GM03348 (cell line): ENCODE measurements at places on chromosomes 2 and 18.

GRCh38 chr18:72089432-72089831, 454.7 kb downstream of the CBLN2 start:
- no peak for DNase-seq

DNA sequence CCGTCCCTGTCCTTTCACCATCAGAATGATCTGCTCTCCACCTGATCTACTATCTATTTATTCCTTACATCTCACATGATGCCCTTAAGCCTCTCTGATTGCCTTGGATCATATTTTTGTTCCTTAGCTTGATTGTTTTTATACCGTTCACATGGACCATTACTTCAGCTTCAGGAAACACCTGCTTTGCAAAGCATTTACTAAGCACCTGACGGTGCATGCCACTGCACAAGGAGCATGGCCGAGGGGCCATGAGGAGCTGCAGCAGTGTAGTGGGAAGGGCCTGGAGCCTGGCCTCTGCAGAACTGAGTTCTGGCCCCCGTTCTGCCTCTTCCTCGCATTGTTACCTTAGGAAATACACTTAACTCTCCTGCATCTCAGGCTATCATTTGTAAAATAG, 124.1 kb upstream of the NDUFV2 start:
- DNase-seq, result no peak

DNA sequence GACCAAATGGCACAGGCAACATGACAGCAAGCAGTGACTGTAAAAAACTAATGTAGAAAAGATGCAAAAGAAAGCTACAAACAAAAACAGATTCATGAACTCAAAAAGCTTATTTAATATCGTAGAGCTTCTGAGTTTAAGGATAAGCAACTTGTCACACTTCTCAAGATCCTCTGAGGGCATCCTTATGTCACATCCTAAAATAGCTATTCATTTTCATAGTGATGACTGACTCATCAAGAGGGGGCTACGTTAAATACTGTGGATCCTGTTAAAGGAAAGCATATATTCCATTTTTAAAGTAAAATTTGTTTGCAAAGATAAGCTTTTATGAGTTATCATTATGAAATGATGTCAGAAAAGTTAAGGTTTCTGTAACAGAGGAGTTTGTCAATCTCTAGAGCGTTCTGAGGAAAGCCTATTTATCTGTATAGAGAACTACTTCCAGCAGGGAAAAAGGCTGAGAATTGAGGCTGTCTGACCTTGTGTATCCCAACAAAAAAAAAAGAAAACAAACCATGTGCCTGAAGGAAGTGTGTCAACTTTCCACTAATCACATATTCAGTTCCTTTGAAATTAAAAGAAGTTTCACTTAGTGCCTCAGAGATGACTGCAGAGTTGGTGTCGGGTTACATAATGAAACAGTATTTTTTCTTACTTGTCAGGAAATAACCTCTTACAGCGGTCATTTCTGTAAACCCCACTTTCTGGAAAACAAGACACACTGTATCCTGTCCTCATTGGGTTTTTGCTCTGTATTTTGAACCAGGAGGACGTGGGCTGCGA, 115.5 kb downstream of the ESCO1 start:
- DNase-seq, result peak; percentile 19

- no peak for DNase-seq
Observed at GRCh38 chr2:205011031-205011430, 465.8 kb downstream of the PARD3B start.

- DNase-seq, result peak; percentile 2
Observed at GRCh38 chr2:210913461-210913860, 357.1 kb downstream of the CPS1 start.

DNA sequence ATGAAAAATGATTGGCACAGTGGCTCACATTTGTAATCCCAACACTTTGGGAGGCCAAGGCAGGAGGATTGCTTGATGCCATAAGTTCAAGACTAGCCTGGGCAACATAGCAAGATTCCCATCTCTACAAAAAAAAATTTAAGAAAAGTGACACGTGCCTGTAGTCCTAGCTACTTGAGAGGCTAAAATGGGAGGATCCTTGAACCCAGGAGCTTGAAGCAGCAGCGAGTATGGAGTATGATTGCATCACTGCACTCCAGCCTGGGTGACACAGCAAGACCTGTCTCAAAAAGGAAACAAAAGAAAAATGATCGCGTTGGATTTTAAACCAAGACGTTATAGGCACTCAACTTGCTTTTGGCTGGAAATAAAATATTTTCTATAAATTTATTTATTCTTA, 37.8 kb upstream of the CREB1 start:
- no peak for DNase-seq

DNA sequence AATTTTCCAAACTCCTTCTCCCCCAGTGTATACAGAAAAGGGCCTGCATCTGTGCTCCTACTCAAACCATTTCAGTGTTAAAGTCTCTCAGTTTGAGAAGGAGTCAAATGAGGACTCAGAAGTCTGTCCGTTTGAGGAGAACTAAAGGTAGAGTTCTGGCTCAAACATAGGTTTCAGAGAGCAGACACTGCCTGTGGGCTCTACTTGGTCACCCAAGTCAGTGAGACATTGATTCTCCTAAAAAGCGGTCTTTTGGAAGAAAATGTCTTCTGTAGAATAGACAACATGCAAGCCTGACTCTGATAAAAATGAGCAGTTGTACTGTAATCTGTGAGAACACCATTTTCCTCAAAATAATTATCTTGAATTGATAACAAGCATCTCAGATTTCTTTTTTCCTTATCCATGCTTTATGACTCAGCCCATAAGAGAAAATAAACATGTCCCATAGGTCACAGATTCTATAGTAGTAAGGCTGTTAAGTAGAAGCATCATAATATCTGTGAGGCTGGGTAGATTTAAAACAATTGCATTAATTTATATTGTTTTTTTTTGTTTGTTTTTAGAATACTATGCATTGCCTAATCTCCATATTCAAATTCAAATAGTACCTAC, 82.8 kb downstream of the ASXL3 start:
- no peak for DNase-seq

DNA sequence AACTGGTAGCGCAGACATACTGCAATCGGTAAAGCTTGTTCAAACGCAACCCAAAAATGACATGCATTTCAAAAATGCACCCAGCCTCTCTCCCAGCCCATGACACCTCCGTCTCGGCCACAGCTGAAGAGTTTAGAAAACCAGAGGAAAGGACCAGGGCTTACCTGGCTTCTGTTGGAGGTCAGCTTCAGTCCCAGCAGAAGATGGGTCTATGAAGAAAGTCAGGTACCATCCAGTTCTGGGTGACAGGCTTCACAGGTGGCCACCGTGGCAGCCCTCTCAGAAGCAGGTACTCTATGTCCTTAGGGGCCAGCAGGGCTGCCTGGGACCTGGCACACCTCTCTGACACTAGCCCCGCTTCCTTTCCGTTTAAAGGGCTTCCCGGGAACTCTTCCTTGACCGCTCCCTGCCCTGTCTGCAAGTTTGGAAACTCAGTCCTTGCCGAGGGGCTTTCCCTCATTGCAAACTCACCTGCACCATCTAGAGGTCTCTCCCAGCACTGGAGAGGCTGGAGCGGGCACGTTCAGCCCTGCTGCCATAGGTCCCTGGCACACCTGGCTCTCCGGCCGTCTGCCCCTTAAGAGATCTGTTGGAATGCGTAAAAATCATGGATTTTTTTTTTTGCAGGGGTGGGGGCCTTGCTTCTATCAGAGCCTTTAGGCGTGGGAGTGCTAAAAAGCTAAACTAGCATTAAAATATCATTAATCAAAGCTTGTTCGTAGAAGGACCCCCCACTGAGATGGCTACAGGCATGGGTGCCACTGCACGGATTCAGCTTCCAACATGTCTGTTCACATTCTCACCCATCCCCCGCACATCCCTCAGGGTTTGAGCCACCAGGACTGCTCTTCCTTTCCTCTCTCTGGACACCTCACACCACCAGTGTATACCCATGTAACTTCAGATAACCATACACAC, at the start of gene EDAR:
TSS of gene EDAR (minus strand) at position 425 of the 918 bp plus-strand sequence. CDS start 58,206 bp downstream, outside the sequence.
- DNase-seq, result no peak
